Hematopoietic multipotent progenitor cell treated with erythropoietin and hydrocortisone succinate and interleukin-3 and kit ligand, for 15 days (in vitro differentiated cells): ENCODE measurements at places on chromosomes 4 and X.

GRCh38 chrX:2390754-2391153 lies 110.0 kb downstream of the DHRSX start:
- no peak for DNase-seq

- no peak for DNase-seq
Measured at GRCh38 chrX:31126205-31126604, 54.4 kb upstream of the FTHL17 start.

GRCh38 chr4:94334962-94335361 lies 7.7 kb downstream of the HPGDS start:
- no peak for DNase-seq

GRCh38 chr4:87049508-87049907 lies 114.7 kb downstream of the AFF1 start:
- no peak for DNase-seq

DNA sequence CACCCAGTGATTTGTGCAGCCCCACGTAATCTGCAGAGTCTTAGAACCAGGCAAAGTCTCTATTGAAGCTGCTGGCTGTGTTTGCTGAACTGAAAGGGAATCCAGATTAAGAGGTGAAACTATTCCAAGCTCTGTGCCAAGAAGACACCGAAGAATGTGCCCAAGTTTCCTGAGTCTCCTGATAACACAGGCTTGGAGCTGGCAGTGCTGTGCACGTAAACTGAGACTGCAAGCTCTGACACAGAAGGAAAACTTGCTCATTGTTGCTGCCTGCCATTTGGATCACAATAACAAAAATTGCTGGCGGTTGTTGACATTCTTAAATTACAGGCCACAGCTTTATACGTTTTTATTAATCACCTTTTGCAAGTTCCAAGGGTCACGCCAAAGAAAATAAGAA lies 60.2 kb upstream of the VCX3B start:
- DNase-seq, result no peak

- no peak for DNase-seq
Measured at GRCh38 chrX:137062915-137063617, 29.3 kb upstream of the GPR101 start.

GRCh38 chr4:69833251-69833650 lies 26.7 kb downstream of the SULT1E1 start:
- no peak for DNase-seq

DNA sequence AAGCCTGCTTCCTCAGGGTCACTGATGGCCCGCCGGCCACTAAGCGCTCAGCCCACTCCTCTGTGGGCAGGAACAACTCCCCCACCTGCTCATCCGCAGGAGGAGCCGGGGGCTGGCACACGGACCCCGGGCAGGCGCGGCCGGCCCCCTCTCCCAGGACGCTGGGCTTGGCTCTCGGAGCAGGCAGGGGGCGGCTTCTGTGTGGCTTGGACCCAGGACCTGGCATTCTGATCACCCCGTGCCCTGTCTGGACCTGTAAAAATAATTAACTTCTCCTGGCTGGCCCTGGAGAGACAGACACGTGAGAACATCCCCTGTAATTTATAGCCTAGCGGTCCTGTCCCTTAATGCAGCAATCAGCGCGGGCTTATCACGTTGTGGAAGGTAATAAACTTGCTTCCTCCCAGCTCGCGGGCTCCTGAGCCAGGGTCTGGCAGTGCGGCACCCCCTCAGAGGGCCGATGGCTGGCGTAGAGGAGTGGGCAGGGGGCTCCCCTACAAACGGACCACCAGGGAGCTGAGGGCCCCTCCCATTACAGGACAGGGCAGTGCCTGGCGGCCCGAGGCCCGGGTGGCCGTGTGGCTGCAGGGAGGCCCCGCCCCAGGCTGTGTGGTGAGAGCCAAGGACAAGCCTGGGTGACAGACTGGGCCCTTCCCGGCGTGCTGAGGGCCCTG lies 84.5 kb upstream of the NKX1-1 start:
- DNase-seq, result no peak

DNA sequence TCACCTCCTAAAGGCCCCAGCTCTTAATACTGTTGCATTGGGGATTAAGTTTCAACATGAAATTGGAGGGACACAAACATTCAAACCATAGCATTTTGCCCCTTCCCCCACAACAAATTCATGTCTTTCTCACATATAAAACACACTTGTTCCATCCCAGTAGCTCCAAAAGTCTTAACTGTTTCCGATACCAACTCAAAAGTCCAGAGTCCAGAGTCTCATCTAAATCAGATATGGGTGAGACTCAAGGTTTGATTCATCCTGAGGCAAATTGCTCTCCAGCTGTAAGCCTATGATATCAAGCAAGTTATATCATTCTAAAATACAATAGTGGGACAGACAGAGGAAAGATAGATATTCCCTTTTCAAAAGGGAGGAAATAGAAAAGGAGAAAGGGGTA lies 8.7 kb downstream of the SLC9B1 start:
- DNase-seq, result peak; percentile 17

DNA sequence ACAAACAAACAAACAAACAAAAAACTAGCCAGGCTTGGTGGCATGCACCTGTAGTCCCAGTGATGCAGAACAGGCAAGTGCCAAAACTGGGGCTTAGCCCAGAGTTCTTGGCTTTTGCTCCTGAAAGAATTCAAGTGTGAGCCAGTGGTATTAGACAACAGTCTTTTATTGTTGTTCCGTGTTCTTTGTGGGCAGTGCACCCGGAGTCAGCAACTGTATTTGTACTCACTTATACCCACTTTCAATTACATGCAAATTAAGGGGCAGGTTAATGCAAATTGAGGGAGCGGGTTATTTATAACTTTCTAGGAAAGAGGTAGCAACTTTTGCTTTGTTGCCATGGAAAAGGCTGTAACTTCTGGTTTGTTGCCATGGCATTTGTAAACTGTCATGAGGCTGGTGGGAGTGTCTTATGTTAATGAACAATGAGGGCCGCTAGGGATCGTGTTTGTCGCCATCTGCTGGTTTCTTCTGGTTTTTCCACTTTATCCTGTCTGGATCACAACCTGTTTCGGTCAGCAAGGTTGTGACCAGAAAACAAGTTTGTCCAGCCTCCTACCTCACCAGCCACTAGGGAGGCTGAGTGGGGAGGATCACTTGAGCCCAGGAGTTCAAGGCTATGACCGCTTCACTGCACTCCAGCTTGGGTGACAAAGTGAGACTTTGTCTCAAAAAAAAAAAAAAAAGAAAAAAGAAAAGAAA lies 88.8 kb upstream of the ESX1 start:
- peak; percentile 26 for DNase-seq

- DNase-seq, result no peak
Measured at GRCh38 chrX:155544881-155545280, 67.9 kb downstream of the TMLHE start.

GRCh38 chr4:5383191-5383980 lies 325.0 kb downstream of the EVC2 start:
- DNase-seq, result no peak

DNA sequence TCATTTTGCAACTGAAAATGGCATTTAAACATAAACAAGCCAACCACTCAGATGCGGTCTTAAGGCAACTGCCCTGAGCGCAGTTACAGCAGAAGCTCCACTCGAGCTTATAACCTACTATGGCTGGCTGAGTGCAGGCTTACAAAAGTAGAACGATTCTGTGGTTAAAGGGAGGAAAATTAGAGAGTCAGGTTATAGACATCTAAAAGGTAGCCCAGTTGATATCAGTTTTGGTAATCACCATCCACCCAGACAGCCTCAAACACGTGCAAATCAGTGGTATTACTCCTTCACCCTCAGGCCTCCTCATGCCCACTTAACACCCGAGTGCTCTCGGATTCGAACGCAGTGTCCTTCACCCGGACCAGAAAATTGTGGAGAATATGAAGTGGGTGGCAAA lies 3.1 kb downstream of the LEF1 start:
- DNase-seq, result no peak

DNA sequence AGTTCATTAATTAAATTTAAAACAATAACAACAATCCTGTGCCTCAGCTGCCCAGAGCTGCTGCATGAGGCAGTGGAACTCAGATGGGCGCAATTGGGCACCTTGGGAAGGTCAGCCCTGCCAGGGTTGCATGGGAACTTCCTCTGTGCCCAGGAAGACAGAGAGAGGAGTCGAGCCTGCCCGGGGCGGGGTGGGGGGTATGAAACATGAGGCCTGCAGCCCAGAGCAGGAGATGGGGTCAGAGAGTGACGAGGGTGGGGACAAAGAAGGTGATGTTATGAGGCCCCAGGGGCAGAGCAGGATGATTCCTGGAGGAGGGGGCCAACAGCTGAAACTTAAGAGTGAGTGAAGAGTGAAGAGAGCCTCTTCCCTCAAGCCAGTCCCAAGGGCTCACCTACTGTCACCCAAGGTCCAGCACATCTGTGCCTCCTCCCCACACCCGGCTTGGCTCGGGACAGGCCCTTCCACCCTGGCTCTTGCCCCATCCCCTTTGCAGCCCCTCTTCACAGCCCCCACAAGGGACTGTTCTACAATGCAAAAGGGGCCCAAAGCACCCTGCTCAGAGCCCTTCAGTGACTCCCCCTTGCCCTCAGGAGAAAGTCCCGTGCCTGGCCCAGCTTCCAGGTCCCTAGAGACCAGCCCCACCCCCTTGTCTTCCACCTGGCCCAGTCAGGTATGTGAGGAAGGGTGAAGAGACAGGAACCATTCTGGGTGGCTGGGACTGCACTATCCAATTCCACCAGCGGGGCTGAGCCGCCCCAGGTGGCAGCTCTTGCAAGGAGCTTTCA lies 31.4 kb downstream of the HMX1 start:
- no peak for DNase-seq

- DNase-seq, result no peak
Measured at GRCh38 chr4:5839751-5840674, 52.9 kb downstream of the CRMP1 start.

- no peak for DNase-seq
Measured at GRCh38 chrX:37405956-37406355, 56.8 kb downstream of the PRRG1 start.

- DNase-seq, result no peak
Measured at GRCh38 chr4:31236020-31236638, 516.0 kb downstream of the PCDH7 start.

DNA sequence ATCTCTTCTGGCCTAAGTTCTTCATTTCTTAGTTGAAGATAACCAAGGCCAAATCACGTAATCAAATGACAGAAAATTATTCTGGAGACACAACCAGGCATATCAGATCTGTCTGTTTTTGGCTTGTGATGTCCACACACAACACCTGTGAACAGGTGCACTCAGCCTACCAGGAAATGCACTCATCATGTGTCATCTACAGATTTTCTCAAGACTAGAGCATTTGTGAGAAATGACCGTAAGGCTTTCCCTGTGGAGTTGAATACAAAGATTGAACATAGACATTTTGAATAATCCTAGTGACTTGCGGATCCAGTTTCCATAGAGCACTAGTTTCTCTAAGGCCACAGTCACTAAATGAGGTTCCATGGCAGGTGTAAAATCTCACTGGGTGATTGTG lies 26.7 kb upstream of the CXCL8 start:
- DNase-seq, result no peak

GRCh38 chrX:133608406-133608805 lies 193.1 kb upstream of the GPC4 start:
- no peak for DNase-seq

- no peak for DNase-seq
Measured at GRCh38 chr4:31081366-31081765, 361.2 kb downstream of the PCDH7 start.

- no peak for DNase-seq
Measured at GRCh38 chrX:11781734-11782370, 23.8 kb downstream of the MSL3 start.

DNA sequence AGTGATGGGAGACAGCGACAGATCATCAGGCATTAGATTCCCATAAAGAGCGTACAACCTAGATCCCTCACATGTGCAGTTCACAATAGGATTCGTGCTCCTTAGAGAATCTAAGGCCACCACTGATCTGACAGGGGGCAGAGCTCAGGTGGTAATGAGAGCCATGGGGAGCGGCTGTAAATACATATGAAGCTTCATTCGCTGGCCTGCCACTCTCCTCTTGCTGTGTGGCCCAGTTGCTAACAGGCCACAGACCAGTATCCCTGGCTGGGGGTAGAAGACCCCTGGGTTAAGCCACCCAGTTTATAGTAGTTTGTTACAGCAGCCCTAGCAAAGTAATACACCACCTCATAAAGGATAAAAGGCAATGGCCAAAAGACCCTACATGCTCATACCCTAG lies 30.3 kb downstream of the APBB2 start:
- no peak for DNase-seq

DNA sequence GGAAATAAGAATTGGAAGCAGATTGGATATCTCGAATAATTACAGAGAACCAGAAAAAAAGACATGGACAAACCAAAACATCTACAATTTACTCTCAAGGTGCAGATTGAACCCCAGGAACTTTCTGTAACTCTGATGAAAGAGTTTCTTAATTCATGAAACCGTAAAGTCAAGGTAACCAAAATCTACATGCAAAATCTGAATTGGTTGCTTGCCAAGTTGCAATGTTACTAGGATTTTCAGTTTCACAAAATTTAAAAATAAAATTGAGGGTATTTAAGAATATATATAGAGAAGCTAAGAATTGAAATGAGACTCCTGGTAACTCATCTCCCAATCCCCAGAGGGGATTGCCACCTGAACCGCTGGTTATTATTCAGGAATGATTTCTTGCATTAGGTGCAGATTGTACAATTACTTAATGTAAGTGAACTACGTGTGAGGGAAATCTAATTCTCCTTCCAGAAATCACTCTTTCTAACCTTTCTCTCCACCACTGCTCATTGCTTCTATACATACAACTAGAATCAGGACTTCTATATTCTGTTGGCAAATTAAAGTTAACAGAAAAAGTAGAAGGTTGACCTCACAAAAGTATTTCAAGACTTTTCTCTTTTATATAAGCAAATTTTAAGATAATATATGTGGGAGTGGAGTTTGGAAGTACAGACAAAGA lies 221.5 kb upstream of the NDST4 start:
- DNase-seq, result no peak

- DNase-seq, result no peak
Measured at GRCh38 chr4:31518796-31519250, 798.7 kb downstream of the PCDH7 start.

GRCh38 chrX:136143711-136144110 lies 3.6 kb upstream of the FHL1 start:
- DNase-seq, result no peak

DNA sequence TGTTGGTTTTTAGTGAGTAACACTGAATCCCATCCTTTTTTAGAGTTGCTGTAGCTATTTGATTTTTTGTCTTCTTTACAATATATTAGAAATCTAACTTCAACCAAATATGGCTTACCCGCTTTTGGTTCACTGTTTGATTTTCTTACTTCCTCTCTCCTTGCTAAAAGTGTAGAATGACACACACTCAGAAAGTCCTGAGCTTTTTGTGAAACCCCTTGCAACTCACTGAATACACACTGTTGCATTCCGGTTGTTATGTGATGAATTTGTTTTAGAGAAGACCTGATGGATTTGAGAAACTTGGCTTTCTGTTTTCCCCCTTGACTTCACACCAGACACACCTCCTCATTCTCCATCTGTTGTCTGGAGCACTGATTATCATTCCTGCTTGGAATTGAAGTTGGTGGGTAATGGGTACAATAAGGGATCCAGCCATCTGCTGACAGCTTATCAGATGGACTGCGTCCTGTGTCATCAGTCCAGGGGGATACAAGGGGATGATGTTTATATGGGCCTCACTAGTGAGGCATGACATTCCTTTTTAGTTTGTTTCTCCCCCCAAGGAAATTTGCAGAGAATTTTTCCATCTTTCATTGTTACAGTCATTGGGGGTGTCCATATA lies 5.2 kb downstream of the TMEM164 start:
- DNase-seq, result no peak
